ENCODE measurements at places on chromosomes 6 and 20.

DNA sequence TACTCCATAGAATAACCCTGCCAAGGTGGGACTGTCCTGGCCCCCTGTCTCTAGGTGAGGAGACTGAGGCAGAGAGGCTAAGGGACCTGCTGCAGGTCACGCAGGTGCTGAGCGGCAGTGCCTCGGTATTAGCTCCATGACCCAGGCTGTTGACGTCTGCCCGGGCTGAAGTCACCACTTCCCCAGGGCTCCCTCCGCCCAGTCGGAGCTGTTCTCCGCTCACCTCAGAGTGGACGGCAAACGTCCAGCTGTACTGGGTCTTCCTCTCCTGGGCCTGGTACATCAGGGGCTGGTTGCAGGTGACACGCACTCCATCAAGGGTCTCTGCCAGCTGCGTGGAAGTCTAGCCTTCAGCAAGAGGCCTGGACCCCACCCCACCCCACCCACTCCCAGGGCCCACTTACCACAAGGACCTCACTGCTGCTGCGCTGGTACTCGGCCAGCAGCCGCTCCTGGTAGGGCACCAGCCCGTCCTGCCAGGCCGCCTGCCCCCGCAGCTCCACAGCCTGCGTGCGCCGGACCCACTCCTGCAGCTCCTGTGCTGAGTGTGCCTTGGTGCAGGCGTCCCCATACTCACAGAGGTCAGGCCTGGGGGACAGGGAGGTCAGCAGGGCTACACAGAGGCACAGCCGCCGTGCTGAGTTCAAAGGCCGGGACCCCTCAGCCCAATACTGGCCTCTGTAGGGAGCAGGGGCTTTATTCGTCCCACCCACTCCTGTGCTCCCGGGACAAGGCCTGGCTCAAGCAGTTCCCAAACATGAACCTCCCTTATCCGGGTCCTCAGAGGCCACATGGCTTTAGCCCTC, 3.6 kb downstream of the HELZ2 start:
- DNase-seq: no peak

- DNase-seq: no peak
Measured at GRCh38 chr6:13243033-13243432, 85.3 kb downstream of the TBC1D7 start.

GRCh38 chr6:1231941-1232340, 80.0 kb upstream of the FOXQ1 start:
- no peak for DNase-seq

DNA sequence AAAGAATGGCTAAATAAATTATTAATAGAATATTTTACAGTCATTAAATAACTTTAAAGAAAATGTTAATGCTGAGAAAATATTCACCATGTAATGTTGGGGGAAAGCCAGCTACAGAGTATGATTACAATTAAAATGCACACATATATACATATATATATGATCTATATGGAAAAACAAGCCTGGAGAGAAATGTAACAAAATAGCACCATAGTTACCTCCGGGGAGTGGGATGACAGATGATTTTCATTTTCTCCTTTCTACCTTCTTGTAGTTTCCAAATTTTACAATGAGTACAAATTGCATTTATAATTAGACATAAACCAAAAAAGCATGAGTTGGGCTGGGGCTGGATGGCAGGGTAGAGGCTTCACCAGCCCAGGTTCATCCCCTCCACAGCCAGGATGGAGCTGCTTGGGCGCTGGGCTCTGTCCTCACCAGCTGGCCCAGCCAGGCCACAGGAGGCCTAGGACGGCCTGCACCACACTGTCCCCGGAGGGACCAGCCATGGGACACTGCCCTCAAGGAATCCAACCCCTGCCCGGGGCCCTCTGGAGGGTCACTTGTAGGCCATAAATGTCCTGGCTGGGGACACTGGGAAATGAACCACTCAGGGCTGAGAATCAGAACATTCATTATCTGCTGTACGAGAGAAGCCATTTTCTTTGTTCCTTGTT, 10.3 kb downstream of the C20orf203 start:
- DNase-seq: no peak

- peak; percentile 78 for DNase-seq
Measured at GRCh38 chr20:18585134-18585533, 2.7 kb upstream of the DTD1 start.

All from HCT116 (cell line).